ENCODE measurements at places on chromosomes 7 and 10.

DNA sequence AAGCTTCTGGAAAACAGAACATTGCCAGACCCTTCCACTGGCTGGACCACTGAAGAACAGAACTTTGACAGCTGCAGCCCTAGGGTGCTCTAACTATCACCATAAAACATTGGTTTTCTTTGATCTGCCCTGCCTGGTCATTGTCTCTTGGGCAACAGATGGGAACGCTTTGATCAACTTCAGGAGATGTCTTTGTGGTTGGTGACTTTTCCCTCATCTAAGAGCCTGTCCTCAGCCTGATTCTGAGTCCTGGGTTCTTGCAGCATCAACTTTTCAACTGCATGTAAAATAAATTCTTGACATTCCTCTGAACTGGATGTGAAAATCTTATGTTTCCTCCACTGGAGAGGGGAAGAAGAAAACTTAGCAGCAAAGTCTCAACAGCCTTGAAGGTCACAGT, 53.1 kb upstream of the ZNRF2 start:
- DNase-seq: no peak

- no peak for DNase-seq
Measured at GRCh38 chr10:132356621-132357195, 24.7 kb downstream of the LRRC27 start.

DNA sequence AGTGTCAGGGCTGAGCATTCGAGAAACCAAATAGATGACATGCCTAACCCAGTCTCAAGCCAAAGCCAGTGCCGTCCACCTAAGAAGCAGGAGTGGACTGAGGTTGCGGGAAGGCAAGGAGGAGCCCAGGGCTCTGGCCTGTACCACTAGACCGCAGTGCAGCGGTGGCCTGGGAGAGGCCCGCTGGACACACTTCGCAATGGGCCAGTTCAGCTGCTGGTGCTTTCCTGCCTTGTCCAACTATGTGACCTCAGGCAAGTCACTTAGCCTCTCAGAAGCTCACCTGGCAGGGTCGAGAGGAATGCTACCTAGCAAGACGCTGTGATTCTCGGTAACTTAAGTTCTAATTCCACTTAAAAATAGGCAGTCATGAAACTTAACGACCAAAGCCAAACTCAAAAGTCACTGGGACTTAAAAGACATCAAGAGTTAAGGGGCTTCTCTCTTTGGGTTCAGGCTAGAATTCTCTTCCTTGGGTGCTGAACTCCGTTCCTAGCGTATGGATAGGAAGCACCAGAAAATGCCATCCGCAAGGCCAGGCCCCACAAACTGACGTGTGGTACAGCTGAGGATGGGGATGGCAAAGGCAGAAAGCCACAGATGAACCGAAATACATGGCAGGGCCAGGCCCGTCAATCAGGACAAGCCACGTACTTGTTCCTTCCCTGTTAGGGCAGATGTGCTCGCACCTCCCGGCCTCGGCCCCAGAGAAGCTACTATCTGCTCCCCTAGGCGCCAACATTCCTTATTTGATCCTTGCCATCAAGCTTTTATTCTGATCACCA, 34.2 kb downstream of the CTBP2 start:
- no peak for DNase-seq

DNA sequence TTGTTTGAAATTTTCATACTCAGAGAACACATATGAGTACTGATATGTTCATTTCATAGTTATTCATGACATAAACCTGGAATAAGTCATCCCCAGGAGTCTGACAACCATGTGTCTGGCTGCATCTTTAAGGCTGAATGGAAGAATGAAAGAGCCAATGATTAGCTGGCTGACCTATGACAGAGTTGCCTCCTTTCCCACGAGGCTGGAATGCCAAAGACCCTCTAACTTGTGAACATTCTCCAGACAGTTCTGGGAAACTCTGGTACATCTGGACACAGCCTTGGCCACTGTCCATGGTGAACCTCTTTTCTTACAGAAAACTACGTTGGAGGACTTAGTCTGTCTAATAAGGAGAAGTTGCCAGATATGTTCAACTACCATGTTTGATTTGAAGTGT, 380.8 kb upstream of the MKI67 start:
- no peak for DNase-seq

DNA sequence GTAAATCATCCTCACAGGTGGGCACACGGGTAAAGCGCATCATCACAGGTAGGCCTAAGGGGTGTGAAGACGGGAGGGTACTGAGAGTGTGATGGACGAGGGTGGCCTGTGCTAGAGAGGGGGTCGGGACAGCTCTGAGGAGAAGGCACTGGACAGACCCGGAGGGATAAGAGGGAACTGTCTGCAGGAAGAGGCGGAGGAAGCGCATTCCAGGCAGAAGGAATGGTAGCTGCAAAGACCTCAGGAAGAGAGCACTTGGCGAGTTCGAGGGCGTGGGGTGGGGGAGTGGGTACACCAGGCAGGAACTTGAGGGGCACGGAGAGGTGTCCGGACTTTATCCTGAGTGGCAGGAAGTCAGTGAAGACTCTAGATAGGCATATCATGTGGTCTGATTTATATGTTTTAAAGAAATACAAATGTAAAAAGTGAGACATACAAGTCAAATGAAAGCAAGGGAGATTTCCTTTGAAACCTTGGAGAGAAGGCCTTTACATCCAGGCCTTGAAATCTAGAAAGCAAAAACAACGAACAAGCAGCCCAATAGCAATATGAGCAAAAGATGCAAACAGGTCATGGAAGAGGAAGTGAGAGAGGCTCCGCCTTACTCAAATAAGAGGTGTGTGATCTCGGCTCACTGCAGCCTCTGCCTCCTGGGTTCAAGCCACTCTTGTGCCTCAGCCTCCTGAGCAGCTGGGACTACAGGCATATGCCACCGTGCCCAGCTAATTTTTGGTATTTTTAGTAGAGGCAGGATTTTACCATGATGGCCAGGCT, 3.6 kb downstream of the LHPP start:
- no peak for DNase-seq

DNA sequence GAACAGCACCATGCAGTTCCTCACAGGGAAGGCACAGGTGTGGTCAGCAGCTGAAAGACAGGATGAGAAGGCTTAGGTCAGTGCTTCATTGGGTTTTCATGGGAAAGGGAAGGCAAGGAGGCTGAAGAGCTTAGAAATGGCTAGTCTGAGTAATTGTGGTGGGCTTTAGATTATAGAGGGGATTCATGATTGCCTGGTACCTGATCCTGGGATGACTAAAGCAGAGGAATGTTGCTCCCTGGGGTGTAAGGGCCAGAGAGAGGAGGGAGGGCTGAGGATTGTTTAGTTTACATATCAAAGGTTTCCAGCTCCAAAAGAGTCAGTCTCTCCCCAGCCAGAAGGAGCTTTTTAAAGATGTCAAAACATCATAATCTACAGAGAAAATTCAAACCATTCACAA, 396.3 kb upstream of the POM121L12 start:
- no peak for DNase-seq

DNA sequence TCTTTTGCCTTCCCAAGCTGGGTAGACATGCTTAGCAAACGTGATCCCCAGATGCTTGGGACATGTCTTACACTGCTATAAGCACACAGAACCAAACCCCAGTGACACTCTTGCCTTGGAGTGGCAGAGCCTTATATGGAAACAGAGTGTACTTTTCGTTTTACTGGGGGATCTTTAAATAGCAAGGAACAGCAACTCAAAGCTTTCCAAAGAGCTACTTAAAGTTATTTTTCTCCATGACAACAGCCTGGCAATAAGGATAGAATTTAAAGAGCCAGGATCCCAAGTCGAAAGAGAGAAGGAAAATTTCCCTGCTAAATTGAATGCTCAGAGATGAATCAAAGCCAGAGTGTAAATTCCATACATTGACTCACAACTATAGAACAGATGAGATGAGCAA, 67.8 kb downstream of the ZNF365 start:
- no peak for DNase-seq

GRCh38 chr7:147161405-147161804, 1044.8 kb downstream of the CNTNAP2 start:
- no peak for DNase-seq

DNA sequence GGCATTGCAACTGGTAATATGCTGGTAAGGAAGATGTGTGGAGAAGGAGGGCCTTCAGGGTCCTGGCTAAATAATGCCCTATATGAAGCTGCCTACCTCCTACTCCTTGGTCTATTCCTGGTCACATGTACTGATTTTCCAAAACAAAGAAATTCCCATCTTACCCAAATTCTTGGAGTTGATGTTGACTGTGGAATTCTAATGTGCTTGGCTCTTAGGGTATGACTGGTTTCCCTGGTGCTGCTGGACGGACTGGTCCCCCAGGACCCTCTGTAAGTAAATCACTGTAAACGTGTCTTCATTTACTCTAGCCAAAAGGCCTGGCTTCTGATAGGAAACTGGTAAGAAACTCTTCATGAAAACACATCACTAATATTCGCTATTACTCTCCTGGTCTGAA, 27.0 kb downstream of the COL1A2 start:
- DNase-seq: no peak

DNA sequence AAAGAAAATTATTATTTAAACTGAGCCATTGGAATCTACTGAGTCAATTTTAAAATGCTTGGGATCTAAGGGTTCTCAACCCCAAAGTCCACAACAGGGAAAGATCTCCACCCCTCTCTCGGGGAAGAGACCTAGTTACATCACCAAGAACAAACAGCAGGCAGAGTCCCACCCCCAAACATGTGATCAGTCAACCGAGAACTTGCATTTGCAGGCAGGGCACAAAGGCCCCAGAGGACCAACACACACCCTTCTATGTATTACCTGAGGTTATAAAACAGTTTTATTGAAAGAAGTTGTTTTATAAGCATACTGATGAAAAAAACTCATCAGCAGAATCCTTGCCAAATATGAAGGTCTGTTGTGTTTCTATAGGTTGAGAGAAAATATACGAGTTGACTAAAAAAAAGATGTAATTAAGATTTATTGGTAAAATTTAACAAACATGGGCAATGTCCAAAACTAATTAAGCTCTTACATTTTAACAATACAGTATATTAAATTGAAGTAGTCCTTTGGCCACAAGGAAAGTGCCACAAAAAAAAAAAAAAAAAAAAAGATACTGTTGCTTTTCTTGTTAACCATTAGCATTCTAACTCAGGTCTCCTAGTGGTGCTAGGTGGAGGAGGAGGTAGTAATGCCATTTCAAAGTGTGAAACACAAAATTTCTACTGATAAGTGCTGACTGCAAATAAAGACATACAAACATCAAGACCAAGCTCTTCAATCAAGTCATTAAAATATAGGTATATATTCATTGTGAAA, 975 bp upstream of the USP54 start:
- DNase-seq: peak; percentile 25

Measured in NCI-H187 treated with DMSO at 0.1 percent for 48 hours (cell line).